ENCODE measurements at places on chromosomes 7 and 10.

DNA sequence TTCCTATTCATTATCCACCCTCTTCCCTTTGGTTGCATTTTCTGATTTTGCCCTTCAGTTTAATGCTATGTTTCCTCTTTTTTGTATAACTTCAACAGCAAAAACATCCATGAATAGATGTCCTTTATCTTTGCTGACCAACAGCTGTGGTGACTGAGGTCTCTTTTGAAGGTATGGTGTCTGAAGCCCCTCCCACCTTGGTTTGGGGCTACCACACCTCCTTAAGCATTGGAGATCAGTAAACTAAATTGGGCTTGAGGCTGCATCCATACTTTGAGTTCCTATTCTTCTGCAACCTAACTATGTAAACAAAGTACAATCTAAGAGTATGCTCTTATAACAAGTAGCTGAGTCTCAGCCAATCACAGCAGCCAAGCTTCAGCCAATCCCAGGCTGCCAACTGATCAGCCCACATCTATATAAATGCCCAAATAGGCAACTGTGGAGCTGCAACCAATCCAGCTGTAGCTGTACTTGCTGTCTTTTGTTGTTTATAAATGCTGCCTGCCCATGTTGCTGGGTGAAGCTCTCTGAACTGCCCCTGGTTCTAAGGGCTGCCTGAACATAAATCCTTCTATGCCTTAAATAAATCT, 69.4 kb upstream of the PDLIM1 start:
- DNase-seq: no peak

DNA sequence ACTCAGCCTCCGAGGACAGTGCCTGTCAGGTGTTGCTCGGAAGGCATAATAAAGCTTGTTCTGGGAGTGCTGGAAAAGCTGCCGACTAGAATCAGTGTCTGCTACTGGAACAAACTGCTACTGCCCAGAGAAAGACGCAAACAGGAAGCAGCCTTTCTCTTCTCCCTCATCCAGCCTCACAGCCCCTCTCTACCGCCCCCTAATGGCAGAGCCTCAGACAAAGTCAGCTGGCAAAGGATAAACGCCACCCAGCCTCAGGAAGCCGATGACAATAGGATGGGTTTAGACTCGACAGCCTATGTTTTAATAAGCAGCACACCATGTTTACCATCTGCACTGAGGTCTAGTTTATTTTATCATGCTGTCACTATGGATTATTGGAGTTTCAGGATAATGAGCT, 169.5 kb upstream of the LYZL1 start:
- no peak for DNase-seq

- no peak for DNase-seq
Observed at GRCh38 chr10:78130966-78131710, 97.5 kb downstream of the RPS24 start.

GRCh38 chr10:118594392-118595063, 920 bp downstream of the PRLHR start:
- no peak for DNase-seq

DNA sequence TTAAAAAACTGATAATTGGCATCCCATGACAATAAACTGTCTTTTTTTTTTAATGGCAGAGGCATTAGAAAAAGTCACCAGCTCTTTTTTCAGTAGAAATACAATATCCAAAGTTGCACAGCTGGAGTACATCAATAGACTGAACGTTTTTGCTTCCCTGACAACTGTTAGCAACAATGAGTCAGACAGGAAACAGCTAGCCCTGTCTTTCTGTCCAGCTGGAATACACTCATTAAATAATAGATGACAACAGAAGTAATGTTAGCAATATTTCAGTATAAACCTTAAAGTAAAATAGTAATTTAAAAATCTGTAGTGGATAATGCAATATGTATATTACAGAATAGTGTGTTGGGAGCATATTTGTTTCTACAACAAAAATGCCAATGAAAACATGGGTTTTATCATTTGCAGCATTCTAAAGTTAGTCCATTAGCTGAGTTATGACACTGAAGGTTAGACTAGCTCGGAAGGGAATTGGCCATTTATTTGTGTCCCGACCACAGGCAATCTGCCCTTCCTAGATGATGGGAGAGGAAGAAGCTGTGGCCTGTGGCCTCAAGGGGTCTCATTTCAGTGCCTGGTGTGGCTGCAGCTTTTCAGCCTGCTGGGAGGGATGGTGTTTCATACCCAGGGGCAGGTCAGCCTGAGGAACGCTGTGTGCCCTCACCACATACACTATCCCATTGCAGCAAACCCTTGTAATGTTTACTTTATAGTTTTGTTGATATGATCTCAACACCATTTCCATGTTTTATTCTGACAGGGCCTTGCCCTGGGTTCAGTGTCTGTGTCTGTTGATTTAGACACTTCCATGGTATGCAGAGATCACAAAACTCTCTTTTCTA, 173.3 kb downstream of the SLC16A9 start:
- no peak for DNase-seq

DNA sequence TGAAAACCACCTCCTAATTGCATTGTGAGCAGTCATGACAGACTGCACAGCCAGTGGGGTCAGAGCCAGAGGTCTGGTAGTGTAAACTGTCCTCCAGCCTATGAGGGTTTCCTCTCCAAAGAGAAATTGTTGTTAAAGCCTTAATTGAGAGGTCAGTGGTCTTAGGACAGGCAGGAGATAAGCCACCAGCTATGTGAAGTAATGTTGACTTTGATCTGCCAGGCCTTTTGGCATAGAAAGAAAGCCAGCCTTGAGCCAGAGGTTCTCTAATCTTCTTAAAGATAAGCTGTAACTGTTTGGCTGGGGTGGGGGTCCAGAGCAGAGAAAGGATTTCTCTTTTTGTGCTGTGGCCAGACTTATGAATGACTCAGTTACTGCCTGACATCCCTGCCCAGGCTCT, 248.4 kb downstream of the WDR11 start:
- DNase-seq: no peak

- DNase-seq: no peak
Observed at GRCh38 chr7:36766451-36766850, 42.2 kb upstream of the AOAH start.

DNA sequence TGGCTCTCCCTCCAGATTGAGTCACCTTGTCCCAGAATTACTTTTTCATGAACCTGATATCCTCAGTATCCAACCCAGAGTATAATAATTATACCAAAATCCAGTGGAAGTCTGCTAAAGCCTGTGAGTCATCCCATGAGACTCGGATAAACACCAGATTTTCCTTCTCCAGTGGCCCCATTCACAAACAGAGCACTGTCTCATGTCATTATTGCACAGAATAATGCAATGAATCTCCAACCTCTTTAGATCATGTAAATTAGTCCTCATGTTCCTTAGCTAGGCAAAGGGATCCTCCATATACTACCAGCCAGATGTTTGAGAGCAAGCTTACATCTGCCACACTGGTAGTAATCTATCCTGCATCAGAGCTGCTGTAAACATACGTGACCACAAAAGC, 89.0 kb downstream of the AMPH start:
- no peak for DNase-seq

- DNase-seq: no peak
Observed at GRCh38 chr10:5070648-5071410, 23.4 kb upstream of the AKR1C3 start.

Data from NCI-H345 (cell line).